ENCODE measurements at places on chromosomes 2 and 18.

DNA sequence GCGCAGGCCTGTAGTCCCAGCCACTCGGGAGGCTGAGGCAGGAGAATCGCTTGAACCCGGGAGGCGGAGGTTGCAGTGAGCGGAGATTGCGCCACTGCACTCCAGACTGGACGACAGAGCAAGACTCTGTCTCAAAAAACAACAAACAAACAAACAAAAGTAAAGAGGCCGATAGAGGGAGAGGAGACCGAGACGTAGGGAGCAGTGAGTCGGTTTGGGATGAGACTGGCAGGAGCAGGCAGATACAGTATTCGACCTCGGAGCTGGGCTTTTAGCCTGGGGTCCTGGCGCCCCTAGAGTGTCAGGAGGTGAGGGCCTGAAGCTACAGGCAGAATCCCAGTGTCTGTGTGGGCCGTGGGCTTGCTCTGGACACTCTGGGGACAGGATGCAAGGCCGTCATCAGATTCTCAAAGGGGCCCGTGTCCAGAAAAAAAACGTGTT is 51.2 kb downstream of the SLC4A1AP start:
- no peak for DNase-seq

DNA sequence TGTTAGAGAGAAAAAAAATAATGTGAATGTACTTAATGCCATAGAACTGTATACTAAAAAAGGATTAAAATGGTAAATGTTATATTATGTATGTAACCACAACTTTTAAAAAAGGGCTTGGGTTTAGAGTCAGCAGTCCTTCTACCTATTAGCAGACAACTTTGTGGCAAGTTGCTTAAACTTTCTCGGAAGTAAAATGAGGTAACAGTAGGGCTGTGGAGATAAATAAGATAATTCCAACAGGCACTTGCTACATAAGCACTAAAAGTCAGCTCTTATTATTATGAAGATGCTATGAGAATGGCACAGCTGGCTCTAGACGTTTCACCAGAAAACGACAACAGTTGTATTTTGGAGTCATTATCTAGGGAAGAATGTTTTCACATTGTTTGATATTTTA is 31.3 kb downstream of the AAK1 start:
- DNase-seq, result no peak

DNA sequence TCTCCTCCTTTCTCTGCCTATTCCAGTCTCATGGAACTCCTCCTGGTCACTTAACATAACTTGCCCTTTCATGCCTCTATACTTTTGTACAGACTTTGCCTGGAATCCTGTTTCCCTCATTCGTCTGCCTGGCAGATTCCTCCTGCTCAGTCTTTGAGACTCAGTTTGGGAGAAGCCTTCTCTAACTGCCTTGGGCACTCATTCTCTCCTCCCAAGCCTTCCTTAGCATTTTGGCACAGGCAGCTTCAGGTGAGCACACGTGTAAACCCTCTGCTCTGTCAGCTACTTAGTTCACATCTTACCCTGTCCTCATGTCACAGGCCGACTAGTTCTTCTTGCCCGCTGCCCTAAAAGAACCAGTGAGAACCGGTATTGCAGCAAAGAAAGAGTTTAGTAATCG is 6.0 kb upstream of the FAM98A start:
- no peak for DNase-seq

- DNase-seq, result no peak
These were observed 17.4 kb downstream of the ASB18 start for GRCh38 chr2:236246711-236247246.

GRCh38 chr2:212343167-212343566 is 195.4 kb downstream of the ERBB4 start:
- DNase-seq, result no peak

GRCh38 chr2:95285542-95285932 is 11.3 kb downstream of the PROM2 start:
- no peak for DNase-seq

DNA sequence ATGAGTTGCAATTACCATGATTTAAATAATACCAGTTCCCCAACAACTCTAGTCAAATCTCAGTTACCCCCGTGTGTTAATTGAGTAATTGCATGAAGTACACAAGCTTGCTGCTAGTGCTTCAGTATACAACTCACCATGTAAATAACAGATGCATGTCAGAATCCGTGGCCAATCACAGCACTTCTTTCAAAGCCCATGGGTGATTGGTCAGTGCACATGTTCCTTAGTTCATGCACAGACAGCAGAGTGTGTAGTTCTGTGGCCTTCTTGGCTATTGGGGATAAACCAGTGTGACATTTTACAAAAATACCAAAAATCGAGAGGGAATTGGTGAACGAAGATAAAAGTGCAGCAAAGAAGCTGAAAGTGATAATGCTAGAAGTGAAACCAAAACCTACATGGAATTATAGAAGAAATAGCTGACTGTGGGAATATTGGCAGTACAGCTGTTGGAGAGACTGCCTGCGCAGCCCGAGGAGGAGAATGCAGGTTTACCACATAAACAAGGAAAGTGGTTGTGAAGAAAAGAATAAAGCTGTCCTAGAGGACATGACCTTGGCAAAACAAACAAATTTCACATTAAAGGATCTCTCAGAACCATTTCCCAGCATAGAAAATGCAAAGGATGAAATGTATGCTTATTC is 59.4 kb downstream of the NEDD4L start:
- DNase-seq, result no peak

DNA sequence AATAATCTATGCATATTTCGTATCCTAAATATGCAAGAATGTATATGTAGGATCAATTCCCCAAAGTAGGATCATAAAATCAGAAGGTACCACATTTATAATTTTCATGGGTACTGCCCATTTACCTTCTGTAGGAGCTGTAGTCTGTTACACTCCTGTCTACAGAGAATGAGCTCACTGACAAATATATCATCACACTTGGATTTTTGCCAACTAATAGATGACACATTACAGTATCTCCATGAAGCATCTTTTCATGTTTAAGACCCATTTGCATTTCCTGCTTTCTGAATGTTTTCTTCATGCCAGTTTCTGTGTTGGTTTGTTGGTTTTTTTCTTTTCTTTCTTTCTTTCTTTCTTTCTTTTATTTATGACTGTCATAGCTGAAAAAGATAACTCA is 70.9 kb upstream of the EML6 start:
- no peak for DNase-seq

GRCh38 chr18:8791171-8791651 is 85.9 kb downstream of the MTCL1 start:
- DNase-seq, result no peak

DNA sequence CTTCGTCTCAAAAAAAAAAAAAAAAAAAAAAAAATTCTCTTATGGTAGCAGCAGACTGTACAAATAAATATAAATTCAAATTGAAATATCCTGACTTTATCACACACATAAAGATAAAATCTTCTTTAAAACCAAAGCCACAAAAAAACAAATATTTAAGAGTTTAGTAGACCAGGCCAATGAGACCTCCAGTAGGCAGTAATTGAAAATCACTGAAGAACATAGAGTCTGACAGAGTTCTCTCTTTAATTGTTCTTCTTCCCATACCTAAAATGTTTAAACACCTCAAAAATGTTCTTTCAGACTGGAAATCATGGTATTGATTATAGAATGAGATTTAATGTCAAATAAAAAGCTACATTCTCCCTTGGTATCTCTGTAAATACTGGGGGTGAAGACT is 20.8 kb downstream of the PRPF40A start:
- DNase-seq, result no peak

GRCh38 chr2:200653021-200653420 is 67.2 kb downstream of the AOX1 start:
- DNase-seq, result no peak

GRCh38 chr2:37604716-37605115 is 66.7 kb downstream of the CDC42EP3 start:
- no peak for DNase-seq

- peak; percentile 24 for DNase-seq
These were observed at the start of gene MEIS1 for GRCh38 chr2:66434679-66435548. TSS of gene MEIS1 (plus strand) at chr2:66435125. CDS start at chr2:66435857, 732 bp downstream.

- peak; percentile 42 for DNase-seq
These were observed 1.6 kb downstream of the CD8A start for GRCh38 chr2:86788881-86789686.

All from CD4-positive, alpha-beta T cell treated with Interleukin-1 beta for 1 hour (primary cell).